ENCODE measurements at places on chromosomes 5 and 9.

GRCh38 chr9:136232969-136233368 is 12.6 kb downstream of the QSOX2 start:
- no peak for DNase-seq

DNA sequence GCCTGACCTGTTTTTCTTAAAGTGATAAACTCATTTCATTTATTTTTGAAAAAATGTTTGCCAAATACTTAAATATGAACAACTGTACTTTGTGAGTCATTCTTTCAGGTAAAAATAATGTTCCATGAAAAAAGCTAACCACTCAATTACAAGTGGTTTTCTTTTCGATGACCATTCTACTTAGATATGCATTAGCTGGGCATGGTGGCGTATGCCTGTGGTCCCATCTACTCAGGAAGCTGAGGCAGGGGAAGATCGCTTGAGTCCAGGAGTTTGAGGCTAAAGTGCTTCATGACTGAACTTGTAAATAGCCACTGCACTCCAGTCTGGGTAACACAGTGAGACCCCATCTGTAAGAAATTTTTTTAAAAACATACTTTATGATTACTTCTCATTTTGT is 4.0 kb upstream of the WDR70 start:
- no peak for DNase-seq

- DNase-seq: no peak
Observed at GRCh38 chr5:89584339-89584956, 701.5 kb upstream of the MEF2C start.

DNA sequence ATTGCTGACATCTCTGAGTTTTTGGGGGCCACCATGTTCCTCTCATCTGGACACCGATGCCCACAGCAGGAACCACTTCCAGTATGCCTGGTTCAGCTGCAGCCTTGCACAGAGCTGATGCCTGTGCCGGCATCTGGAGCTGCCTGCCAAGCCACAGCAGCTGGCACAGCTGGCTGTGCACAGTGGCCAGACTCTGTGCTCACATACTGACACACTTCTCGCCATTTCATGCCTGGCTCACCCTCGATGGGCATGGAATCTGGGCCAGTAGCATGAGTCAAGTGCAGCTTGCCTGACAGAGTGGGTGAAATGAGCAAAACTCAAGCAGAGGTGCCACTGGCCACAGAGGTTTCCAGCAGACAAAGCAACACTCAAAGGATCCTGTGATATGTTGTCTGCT is 863.4 kb downstream of the DNAH5 start:
- no peak for DNase-seq

DNA sequence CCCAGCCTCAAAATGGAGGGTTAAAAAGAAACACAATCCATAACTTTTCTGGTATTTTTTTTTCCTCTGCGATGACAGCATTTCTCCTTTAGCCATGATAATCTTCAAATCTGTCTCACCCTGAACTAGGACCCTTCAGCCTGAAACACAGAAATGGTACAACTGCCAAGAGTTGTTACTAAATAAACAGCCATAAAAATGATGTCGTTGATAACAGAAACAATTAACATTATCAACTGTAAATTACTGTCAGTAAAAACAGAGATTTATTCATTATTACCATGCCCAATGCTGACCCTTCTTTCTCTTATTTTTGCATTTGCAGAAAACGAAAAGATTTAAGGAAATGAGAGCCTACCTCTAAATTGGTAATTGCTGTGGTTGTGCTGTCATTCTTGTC is 19.4 kb upstream of the MIER3 start:
- no peak for DNase-seq

DNA sequence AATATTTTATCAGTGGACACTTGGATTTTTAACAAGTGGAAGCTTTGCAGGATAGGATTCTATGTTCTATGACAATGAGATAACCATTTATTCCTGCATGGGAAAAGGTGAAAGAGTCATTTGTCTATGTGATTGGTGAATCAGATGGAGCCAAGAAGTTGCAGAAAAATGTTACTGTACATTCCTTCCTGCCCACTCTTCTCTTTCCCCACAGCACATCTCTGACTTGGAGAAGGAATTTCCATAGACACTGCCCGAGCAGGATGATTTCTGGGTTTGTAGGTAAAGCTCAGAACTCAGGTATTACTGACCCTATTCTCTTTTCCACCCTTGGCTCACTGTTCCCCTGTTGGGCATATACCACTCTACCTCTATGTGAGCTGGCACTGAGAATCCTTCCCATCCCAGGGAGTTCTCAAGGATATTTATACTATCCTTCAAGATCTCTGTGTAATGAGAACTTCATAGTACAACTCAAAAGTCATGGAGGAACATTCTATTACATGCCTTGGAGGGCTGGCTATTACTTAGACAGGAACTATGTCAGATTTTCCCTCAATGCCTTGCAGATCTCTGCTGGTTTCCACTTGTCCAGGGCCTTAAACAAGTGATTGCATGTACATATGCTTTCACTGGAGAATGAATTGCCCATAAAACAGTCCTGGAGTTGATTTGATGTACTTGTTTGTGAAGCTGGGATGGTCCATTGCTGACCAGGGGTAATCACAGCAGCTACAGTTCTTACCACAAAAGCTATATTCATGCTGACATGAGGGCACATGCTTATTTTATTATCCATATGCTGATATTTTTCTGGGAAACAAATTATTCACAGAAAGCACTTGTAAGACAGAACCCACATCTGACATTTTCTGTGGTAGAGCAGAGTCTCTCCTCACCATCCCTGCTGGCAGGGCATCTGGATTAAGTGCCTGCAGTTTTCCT is 24.1 kb downstream of the SLC1A3 start:
- DNase-seq: no peak

Measured in activated CD4-positive, alpha-beta T cell treated with anti-CD3 and anti-CD28 coated beads for 48 hours (primary cell).